EL (cell line): ENCODE measurements at places on chromosomes 13 and 19.

GRCh38 chr13:40313269-40314200, 352.9 kb downstream of the FOXO1 start:
- DNase-seq: no peak

DNA sequence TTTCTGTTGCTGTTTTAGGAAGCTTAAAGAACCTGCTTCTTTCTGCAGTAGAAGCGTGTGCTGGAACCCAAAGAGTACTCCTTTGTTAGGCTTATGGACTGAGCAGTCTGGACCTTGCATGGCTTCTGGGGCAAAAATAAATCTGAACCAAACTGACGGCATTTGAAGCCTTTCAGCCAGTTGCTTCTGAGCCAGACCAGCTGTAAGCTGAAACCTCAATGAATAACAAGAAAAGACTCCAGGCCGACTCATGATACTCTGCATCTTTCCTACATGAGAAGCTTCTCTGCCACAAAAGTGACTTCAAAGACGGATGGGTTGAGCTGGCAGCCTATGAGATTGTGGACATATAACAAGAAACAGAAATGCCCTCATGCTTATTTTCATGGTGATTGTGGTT, 103.1 kb downstream of the TNFRSF19 start:
- DNase-seq: peak; percentile 73

DNA sequence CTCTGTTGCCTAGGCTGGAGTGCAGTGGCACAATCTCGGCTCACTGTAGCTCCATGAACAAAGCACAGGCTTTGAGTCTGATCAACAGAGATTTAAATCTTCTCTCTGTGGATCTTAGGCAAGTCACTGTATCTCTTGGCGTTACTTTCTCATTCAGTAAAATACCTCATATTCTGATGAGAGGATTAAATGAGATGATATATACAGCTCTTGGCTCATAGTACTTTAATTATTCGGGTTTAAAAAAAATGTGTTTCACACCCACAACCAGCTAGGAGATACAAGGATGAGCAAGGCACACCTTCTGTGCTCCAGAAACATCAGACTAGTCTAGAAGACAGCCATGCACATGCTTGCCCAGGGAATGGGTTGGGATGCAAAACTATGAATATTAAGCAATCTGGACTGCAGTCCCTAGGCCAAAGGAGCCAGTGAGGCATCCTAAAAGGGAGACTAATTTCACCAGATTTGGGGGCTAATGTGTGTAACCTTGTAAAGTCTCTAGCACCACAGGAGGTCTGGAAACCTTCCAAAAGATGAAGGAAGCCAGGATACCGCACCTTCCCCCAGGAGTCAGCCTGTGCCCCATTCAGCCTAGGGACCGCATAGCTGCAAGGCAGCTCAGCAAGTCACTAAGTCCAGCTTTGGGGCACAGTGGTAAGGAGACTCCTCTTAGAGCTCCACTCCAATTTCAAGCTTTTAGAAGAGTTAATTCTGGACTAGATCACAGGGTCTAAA, 2.5 kb downstream of the VPS36 start:
- peak; percentile 10 for DNase-seq

DNA sequence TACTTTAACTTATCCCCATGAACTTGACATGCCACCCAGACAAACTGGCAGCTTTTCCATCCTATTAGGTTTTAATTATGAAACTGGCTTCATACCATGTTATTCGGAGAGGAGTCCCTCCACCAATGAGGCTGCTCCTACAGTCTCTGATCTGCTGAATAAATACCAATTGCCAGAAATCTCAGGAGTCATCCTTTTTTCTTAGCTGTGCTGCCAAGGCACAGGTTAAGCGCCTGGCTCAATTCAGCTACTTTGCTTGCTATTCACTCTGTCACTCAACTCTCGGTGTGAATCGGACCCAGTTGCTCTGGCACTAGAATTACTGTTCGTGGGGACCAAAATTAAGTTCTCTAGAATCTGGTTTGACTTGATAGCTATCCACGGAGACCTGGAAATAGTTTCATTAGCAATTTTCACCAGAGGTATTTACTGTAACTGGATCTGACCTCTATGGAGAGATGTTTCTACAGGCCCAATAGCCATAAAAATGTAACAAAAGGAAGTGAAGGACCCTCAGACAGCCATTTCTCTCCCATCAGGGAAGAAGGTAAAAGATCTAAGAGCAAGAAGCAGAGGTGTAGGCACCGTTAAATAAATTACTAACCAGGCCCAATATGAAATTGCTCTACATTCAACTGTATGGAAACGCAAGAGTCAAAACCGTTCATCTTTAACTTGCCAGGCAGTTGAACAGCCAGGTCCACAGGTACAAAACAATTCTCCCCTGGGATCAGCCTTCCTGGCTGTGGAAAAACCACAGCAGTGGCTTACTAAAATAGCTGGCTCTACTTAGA, 5.4 kb downstream of the ZC3H4 start:
- DNase-seq: no peak

- no peak for DNase-seq
Measured at GRCh38 chr13:72132075-72132474, 265.1 kb upstream of the DACH1 start.

GRCh38 chr19:6260376-6260775, 19.4 kb downstream of the MLLT1 start:
- DNase-seq: no peak

DNA sequence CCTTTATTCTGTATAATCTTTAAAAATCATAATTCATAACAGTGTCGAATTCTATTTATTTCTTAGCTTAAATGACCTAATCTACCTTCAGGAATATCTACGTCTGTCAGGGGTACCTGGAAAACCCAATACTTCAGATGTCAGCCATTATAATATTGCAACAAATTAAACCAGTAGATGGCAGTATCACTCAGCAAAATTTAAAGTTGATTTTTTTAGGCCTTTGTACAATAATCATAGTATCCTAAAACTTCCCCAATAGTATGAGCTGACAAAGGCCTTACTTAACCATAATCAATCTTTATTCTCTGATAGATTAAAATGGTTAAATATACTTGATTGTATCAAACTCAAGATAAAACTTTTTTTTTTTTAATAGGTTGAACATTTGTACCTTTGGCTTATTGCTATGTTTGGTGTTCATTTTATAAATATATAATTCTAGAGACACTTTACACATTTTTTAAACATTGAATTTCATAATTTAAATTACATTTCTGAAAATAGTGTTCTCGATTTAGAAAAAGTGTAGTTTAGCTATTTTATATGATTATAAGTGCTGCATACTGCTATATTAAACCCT, 830.2 kb upstream of the SPRY2 start:
- peak; percentile 8 for DNase-seq

DNA sequence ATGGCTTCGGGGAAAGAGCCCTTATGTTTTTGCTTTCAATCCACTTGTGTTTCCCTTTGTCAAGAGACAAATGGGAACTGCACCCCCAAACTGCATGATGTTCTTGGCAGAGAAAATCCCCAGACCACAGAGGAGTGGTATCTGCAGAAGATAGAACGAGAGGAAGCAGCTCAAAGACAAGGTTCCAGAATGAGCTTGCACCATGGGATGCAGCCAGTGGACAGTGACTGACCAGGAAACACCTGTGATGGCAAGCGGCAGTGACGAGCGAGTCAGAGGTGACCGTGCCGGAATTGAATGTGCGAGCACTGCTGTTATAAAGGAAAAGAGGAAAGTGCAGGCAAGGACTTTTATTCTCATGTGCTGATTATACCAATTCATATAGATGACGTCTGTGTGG, 46.3 kb downstream of the IRS2 start:
- no peak for DNase-seq

GRCh38 chr19:51253088-51253806, 2.4 kb downstream of the SIGLECL1 start:
- DNase-seq: no peak

GRCh38 chr13:50909605-50910484, at the start of gene RNASEH2B:
Gene RNASEH2B, plus strand, starts transcription at chr13:50909791. Its CDS starts 286 bp downstream, at chr13:50910077.
- DNase-seq: peak; percentile 69

GRCh38 chr13:30052120-30052519, 201.7 kb upstream of the UBL3 start:
- DNase-seq: no peak
